Brain (organoid and tissue), 16 donors: ENCODE measurements at places on chromosomes 2 and 18.

- DNase-seq: no peak
These were observed 52.8 kb downstream of the EIF2AK3 start for GRCh38 chr2:88574445-88574844.

DNA sequence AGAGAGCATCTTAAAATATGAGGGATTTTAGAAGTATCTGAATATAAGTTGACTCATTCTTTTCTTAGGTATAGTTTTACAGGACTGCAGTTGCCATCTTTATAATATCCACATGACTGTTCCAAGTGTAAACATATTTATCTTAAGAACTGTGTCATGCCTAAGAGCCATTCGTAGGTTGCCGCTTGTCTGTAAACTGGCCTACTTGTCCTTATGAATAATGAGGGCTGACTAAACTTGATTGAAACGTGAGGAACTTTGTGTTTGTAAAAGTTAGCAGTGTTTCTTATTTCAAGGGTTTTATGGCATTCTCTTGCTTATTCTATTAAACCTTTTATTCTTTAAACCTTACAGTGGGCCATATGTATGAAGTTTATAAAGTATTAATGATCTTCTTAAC lies 99.6 kb downstream of the MAP3K20 start:
- DNase-seq: no peak

DNA sequence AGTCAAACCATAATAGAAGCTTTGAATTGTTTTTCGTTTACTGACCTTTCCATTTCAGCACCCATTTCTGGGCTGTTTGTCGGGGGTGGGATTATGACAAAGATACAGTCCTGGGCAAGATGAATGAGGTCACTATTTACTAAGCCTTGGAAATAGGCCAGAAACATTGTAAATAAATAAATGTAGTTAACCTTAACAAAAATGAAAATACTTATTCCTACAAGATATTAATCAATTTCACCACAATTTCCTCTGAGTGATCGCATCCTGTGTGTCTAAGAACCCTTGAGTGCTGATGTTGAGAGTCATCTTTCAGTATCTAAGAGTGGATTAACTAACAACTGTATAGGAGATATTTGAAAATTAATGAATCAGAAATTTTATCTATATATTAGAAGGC lies 14.0 kb downstream of the ITGA4 start:
- DNase-seq: no peak

DNA sequence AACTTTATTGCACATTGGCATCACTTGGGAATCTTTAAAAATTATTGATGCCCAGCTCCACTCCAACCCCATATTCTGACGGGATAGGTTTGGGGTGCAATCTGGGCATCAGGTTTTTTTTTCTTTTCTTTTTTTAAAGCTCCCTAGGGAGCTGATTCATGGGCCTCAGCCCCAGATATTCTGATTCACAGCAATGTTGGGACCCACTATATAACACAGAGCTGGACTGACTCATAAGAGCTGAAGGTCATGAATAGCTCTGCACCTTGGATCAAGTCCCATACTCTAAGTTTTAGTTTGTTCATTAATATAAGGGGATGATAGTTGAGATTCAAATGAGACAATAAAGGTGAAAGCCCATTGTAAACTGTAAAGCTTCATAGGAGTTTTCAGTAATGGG lies 191.1 kb upstream of the REV1 start:
- DNase-seq: no peak

DNA sequence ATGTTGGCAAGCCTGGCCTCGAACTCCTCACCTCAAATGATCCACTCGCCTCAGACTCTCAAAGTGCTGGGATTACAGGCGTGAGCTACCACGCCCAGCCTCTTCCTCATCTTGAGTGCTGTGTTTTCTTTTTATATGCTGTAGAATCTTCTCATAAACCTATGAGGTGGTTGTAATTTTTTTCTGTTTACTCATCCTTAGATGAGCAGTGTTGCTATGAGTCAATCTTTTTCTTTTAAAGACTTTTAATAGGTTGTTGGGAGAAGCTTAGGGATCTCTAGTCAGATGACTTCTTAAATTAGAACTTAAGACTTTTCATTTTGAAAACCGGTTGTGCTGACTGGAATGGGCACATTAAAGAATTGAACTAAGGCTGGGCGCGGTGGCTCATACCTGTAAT lies 8.7 kb upstream of the AAK1 start:
- no peak for DNase-seq

DNA sequence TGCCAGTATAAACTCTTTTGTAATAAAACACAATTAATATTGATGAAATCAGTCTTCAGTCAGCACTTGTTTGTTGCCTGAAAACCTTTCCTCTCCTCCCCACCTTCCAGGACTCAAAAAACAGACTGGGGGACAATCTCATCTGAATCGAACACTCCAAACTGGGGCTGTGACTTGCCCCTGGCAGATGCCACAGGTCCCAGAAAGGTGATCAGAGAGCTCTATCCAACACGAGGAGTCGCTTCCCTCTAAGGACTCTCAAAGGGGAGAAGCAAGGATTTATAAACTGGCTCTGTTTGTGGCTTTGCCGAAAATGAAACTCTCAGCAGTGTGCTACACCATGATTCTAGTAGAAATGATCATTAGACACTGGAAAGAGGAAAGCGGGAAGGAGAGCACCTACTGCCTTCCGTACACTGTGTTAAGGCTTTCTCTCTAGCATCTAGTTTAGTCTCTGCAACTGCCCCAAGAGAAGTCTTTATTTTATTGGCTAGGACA lies 199.2 kb downstream of the TGIF1 start:
- DNase-seq: no peak

DNA sequence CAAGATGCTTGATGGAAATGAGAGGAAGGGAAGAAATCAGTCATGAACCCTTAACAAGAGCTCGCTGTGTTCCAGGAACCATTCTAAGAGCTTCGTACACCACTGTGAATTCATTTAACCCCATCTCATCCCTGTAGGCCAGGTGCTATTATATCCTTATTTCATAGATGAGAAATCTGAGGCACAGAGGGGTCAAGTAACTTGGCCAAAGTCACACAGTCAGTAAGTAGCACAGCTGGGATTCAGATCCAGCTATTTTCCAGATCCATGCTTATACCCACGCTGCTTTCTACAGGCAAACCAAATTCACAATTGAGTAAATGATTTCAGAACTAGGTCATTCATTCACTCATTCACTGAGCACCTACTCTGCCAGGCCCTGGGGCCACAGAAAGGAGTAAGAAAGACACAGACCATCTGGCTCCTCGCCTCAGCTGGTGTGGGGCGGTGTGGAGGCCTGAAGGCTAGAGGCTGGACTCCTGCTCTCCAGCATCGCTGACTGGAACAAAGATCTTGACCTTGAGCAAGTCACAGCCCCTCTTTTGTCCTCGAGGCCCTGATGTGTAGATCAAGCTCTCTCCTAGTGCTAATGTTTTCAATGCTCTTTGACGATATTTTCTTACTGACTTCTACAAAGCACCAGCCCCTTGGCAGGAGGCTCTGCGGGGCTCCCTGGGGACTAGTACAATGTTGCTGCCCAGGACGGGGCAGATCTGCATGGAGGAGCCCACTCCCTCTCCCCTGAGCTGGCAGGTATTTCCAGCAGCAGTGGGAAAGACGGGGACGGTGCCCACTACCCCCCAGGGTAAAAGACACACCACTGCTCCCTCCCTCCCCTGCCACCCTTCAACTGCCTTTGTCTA lies 26.5 kb downstream of the STEAP3 start:
- DNase-seq: peak; percentile 46

DNA sequence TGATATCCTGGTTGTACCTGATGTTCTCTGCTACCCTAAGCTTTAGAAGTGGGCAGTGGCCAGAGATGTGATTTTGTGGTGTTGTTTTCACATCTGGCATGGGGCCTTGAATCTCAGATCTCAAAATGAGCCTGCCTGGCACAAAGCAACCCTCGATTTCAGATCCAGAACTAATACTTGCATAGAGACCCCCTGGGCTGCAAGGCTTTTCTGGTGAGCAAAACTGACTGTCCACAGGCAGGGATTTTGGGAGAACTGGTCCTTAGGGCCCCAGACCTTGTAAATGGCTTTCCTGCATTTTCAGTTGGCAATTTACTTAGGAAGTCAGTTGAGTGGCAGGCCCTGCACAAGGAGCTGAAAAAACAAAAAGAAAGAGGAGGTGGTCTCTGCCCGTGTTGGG lies 265.3 kb downstream of the MYCN start:
- DNase-seq: no peak

- no peak for DNase-seq
These were observed 10.5 kb downstream of the SMAD2 start for GRCh38 chr18:47919916-47920315.

DNA sequence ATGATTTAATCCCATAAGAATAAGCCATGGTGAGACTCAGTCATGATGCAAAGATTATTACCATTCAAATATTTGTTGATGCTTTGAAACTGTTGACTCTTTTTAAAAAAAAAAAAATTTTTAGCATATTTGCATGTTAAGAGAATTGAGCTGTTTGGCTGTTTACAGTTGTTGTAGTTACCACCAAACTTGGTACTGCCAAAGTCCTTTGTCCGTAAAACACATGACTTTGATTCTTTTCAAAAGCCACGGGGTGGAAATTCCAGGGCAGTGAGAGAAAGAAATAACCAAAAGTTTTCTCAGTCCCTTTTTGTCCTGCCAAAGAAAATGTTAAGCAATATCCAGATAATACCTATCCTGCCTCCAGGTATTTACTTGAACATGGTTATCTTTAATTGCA lies 474.8 kb downstream of the METTL4 start:
- no peak for DNase-seq

GRCh38 chr2:28583899-28584553 lies 88.2 kb downstream of the PLB1 start:
- DNase-seq: no peak

GRCh38 chr2:228615496-228615895 lies 434.0 kb upstream of the SPHKAP start:
- DNase-seq: no peak

DNA sequence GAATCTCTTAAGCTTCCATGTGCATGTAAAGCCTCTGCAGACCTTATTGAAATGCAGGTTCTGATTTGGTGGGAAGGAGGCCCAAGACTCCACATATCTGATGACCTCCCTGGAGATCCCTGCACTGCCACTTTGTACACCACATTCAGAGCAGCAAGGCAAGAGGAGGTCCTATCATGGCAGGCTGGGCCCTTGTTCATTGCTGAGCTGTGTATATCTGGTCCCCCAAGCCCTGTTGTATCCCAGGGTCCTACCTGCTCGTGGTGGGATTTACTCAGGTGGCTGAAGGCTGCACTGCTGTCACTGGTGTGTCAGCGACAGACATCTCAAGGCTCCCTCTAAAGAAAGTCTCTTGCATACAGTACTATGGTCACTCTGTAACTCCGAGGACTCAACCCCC lies 114.2 kb downstream of the ST6GAL2 start:
- no peak for DNase-seq

DNA sequence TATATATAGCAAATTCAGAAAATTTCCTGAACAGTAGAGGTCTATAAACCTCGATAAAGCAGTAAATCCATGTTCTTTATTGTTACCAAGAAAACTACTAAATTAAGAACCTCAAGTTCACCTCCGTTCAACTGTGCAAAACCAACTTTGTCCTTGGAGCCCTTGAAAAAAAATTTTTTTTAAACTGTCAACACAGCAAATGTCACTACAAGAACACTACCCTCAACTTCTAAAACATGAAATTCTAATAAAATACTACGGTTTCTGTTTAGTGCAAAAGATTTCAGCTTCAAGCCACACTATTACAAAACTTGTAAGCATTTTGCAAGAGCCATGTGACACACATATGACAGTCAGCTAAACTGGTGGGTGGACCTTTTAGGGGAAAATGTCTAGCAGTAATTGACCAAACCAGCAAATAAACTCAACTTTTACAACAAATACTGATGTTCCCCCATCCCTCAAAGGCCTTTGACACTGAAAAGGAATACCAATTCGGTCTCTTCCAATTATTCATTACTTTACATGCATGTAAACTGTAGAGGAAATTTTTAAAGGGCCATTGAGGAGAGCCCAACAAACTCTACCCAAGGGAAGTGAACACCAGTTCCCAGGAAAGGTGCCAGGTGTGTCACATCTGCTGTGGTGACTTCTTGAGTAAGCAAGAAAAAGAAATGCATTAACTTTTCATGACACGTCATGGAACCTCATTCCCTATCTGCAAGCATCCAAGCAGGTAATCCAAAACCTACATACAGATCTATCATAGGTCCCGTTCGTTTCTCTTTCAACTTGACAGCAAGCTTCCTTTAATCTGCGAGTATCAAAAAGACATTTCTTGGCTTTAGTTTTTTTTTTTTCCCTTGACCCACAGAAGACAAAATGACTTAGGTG lies 1.4 kb downstream of the RAB1A start:
- no peak for DNase-seq

- DNase-seq: no peak
These were observed 46.4 kb downstream of the MTA3 start for GRCh38 chr2:42614838-42615237.

- no peak for DNase-seq
These were observed 149.1 kb downstream of the GREB1L start for GRCh38 chr18:21391074-21391673.

- no peak for DNase-seq
These were observed 32.9 kb downstream of the RTP5 start for GRCh38 chr2:241902357-241902991.

GRCh38 chr2:71882949-71883472 lies 264.7 kb downstream of the CYP26B1 start:
- peak; percentile 43 for DNase-seq

DNA sequence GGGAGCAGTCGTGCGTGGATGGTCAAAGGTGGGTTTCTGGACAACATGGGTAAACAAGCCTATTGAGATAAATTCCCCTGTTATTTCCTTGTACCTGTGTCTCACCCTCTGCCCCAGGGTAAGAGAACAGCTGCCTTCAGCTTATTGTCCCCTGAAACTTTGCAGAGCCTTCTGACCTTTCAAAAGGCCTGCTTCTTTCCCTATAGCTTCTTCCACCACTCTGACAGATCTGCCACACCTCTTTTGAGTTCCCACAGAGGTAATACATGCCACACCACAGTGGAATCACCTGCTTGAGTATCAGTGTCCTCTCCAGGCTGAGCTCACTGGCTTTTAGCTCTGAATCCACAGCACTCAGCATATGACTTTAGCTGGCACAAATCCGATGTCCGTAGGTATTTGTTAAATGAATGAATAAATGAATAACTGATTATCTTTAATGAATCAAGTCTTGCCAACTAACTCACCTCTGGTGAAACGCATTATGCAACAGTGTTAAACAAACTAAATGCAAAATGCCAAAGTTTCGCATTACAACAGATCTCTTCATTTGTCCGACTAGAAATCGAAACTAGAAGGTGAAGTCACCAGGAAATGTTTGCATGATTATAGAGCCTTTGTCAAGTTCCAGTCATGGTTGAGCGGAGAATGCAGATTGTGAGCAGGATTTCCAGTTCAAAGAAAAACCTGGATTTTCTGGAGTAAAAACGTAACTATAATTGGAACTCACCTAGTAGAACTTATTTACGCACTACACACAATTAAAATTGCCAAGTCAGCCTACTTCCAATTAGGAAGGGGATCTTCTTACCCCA lies 16.4 kb downstream of the DYNAP start:
- no peak for DNase-seq
